ENCODE measurements at places on chromosomes 4 and X. TPM values are rescaled to one million over a fixed set of nuclear protein-coding genes. Genes with fewer than 3 reads are reported as not detected.

DNA sequence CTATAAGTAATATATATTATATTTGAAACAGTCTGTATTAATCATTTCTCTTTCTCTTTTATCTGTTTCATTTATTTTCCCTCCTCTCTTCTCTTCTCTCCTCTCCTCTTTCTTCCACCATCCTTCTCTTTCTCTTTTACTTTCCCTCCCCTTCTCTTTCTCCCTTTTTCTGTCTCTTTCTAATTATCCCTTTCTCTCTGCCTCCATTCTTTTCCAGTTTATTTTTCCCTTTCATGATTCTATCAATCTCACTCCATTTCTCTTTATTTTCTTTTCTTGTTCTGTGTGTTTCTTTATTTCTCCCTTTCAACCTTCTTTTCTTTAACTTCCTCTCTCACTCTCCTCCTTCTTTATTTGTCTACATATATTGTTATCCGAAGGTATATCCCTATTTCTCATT is 399.8 kb upstream of the POU3F4 start:
- no peak for DNase-seq

DNA sequence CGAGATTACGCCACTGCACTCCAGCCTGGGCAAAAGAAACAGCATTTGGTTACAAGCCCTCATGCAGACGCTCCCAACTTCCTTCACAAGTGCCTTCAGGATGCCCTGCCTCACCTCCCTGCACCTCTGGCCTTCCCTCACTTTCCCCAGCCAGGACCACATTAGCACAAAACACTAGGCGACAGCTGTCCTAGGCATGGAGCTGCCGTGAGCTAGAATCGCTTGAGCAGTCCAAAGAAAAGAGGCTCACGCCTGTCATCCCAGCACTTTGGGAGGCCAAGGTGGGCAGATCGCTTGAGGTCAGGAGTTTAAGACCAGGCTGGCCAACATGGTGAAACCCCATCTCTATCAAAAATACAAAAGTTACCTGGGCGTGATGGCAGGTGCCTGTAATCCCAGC is 15.8 kb downstream of the RNF212 start:
- no peak for DNase-seq

DNA sequence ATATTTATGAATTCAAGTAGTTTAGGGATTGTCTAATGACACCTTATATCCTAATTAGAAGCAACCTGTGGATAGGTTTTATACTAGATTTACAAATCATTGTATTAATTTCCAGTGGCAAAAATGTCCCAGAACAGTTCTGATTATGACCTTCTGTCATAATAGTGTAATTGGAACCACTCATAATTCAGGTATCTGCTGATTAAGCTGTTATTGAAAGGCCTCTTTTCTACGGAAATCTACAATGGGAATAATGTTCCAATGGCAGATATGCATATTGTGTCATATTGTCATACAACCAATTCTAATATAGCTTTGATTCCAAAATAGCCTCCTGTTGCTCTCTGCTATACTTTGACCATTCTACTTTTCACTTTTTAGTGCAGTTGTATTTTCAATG is 19.0 kb downstream of the MMRN1 start:
- no peak for DNase-seq

DNA sequence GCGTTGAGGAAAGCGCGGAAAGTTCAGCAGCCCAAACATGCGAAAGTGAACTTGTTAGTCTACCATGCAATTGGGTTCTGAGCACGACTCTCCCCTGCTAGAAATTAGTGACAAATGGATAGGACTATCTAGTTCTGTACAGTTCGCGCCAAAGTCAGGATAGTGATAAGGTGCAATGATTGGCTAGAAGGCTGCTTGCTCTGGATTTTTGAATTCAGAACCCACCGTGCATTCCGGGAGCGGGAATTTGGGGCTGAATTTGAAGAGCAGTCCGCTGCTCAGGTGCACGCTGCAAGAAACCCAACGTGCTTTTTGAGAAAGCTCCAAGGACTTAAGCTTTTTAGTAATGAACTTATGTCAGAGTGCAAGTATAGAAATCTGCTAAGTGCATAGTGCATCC is 732 bp upstream of the ESX1 start:
- DNase-seq, result no peak

- no peak for DNase-seq
Observed at GRCh38 chr4:101420661-101421060, 73.3 kb upstream of the PPP3CA start.

DNA sequence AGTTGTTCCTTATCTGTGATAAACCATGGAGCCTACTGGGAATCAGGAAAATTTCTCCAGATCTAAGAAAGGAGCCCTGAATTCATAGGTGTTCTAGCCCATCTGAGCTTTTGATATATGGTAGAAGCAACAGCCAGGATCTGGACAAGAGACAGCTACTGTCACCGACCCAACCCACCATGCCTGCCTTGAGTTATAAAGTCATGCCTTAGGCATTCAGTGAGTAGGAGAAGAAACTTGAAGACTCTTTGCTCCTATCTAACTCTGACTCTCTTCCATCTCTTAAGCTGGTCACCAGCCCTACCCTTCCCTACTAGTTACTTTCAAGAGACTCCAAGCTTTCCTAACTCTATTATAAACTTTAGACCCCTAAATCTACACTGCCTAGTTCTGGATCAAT is 83.9 kb upstream of the FAM9B start:
- no peak for DNase-seq

DNA sequence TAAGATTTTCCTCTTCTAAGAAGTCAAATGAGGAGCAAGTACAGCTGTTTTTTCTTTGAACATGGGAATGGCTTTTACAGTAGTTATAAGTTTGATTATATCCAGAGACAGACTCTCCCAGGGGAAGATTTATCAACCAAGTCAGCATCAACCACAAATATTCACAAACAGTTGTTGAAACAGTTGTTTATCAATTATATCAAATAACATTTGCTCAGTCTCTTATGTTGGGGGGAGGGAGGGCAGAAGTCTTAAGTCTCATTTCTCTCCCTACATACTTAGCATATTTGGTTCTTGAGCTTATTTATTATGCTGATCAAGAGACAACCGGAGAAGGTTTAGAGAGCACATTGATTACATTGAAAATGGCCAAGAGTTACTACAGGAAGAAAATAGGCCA is 110.1 kb downstream of the FBXO8 start:
- DNase-seq, result no peak

DNA sequence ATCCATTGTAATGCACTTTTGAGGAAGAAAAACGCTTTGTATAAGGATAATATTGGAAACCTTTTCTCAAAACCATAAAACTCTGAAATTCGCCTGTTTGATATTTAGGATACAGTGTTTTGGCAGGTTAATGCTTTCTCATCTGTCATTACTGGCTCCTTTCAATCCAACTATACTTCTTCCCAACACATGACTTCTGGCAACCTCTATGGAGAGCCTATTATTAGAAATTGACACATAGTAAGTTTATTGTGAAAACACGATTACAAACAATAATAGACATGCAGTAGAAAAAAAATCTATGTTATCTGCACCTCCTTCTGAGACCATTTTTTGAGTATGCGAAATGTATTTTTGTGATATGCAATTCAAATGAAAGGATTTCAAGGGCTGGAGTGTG is 4.6 kb upstream of the KLHL34 start:
- no peak for DNase-seq

Gene ADAM29
- not detected for total RNA-seq

Gene TRIML2
- not detected for total RNA-seq

Gene FGF5
- total RNA-seq, result not detected

All from activated CD8-positive, alpha-beta T cell treated with anti-CD3 and anti-CD28 coated beads for 36 hours (primary cell).